ENCODE measurements at places on chromosomes 2 and 18. TPM values are rescaled to one million over a fixed set of nuclear protein-coding genes. Genes with fewer than 3 reads are reported as not detected.

DNA sequence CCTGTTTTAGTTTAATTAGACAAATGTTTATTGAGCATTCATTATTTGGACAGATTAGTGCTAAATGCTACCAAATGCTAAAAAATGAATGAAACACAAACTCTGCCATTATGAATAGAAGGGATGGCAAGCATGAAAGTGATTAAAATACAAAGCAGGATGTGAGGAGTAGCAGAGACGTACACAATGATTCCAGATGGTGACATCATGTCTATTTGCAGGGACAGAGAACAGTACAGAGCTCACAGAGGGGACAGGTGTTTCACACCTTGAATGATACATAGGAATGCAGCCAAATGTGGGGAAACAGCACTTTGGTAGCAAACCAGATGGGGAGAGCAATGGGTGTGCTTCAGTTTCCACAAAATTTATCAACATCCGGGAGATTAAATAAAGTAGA lies 76.3 kb downstream of the CD226 start:
- no peak for DNase-seq

Gene SULT1C4
- not detected for total RNA-seq

Gene DSG1
- total RNA-seq, result not detected

Gene VWA3B
- not detected for total RNA-seq

GRCh38 chr2:239729681-239730566 lies 295.2 kb downstream of the NDUFA10 start:
- no peak for DNase-seq

Data from A172 (cell line).